ENCODE measurements at places on chromosomes 7 and 10.
A peak's percentile ranks its signal among the peaks of the same experiment; 100 is the strongest.

DNA sequence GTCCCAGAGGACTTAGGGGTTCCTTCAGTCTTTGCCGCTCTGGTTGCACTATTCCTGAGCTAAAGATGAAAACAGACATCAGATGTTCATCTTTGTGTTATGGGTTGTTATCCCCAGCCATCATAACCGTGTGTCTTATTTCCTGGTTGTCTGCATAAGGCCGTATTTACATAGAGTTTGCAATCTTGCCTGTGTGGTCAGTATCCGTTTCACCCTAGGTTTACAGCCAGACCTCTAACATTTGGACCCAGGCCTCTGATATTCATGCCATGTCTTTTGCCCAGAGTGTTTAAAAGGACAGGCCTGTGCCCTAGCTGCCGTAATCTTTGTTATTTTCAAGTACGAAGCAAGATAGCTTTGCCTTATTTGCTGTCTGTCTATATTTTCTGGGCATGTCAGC is 26.6 kb downstream of the LRRC4 start:
- no peak for DNase-seq

DNA sequence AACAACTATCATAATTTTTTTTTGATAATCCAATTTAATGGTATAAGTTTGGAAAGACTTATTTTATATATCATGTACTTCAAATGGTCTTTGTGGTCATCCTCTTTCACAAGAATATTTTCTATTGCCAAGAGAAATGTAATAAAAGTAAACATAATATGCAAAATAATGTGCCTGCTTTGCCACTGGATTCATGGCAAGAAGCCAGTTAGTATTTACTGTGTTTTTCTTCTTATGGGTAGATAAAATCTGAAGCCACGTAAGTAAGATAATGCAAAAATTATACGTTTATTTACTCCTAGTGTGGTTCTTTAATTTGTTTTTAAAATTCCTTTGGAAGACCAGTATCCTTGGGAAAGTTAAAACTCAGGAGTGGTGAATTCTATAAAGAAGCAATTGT is 258.5 kb downstream of the ARL4A start:
- DNase-seq: no peak

DNA sequence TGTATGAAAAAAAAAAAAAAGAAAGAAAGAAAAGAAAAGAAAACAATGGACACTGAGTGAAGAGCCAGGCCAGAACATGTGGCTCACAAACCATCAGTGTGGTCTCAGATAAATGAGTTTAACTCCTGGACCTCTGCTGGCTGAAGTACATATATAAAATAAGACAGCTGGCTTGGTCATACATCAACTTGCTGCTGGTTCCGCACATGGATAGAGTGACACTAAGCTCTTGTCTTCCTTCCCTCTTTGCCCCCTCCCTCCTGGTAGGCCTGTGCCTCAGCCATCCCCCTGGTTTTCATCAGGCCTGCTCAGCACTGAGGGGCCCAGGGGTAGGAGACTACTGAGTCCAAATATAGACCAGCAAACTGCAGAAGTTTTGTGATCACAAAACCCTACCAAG is 58.1 kb upstream of the DGKI start:
- no peak for DNase-seq

- DNase-seq: peak; percentile 18
These were observed 1.3 kb downstream of the SPRN start for GRCh38 chr10:133422807-133423771.

DNA sequence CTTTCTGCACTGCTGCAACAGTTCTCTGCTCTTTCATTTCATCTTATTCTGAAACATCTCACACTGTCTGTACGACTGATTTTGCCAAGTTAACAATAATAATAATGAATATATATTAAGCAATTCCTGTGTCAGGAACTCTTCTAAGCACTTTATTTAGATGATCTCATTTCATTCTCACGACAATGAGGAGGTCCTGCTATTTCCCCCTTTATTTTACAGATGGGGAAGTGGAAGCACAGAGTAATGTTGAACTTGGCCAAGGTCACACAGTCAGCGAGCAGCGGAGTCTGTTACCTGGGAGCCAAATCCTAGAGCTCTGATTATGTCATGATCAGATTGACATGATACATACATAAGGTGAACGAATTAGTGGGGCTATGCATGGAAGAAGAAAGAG is 5.8 kb downstream of the MRC1 start:
- no peak for DNase-seq

DNA sequence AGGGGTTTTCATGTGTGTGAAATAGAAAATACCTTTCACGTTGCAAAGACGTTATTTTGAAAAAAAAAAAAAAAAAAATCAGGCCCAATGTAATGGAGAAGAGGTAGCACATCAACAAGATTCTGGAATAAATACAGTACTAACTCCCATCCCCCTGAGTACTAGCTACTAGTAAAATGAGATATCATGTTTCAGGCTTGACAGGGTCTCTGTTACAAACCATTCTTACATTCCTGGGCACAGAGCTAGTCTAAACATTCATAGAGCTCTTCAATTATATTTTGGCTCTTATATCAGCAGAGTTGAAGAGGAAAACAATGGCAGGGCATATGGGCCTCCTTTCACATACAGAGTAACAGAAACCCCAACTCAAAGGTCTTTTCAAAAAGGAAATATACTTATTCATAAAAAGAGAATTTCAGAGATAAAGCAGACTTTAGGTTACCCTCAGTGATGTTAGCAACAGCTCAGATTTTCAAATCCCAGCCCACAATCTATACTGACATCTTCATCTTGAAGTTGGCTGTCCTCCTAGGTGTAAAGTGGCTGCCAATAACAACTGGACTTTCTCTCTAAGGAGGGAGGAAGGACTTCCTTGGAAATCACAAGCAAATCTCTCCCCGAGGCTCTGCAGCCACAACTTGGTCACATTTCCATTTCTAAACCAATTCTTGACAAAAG is 18.6 kb downstream of the C7orf33 start:
- DNase-seq: no peak

GRCh38 chr7:121558288-121558687 is 162.2 kb upstream of the FAM3C start:
- no peak for DNase-seq

GRCh38 chr10:3892440-3893425 is 107.7 kb upstream of the KLF6 start:
- DNase-seq: peak; percentile 27

GRCh38 chr7:13992596-13992964 is 3.1 kb upstream of the ETV1 start:
- no peak for DNase-seq

GRCh38 chr7:40327873-40328272 is 193.1 kb downstream of the SUGCT start:
- no peak for DNase-seq

DNA sequence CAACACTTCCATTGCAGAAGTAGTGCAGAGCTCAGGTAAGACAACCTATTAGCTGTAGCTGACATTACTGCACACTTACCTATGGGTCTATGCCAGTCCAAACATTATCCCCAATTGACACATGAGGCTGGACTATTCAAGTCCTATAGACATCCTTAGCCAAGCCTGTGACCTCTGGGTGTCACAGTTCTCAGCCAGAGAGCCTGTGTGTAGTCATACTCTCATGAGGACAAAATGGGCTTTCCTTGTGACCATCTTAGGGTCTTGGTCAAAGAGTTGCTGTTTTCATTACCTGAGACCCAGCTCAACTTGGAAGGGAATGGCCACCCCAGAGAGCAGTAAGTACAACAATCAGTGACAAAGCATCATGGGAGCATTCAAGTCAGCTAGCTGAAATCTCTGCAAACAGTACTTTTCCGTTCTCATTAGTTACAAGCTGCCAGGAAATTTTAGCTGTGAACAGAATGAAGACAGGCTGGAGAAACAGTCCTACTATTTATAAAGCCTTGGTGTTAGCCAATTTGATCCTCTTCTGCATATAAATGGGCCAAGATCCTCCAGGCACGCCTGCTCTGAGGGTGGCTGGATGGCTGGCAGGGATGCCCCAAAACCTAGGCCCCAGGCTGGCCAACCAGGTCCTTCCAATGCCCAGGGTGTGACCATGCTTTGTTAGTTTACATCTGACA is 44.3 kb downstream of the NUDCD3 start:
- DNase-seq: no peak

DNA sequence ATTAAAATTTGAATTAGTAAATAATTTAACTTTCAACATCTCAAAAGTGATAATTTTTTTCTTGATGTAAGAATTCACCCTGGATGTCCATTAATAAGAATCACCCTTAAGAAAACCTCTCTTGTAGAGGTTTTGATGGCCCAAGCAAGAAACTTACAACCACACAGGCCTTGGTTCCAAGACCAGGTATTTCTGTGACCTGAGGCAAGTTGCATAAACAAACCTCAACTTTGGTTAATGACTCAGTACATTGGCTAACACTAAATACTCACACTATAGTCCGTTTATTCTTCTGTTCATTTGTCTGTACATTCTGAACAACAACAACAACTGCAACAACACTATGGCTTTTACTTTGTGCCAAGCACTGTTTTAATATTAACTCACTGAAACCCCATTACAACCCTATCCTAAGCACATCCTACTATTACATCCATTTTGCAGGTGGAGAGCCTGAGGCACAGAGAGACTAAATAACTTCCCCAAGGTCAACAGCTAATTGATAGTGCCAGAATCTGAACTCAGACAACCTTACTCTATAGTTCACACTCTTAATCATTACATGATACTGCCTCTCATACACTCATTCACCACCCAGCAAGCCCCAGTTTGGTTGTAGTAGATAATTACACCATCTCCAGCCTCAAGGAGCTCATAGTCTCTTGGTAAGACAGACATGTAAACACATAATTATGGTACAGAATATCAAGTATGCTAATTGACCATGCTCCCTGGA is 6.6 kb downstream of the ANK3 start:
- DNase-seq: peak; percentile 59

DNA sequence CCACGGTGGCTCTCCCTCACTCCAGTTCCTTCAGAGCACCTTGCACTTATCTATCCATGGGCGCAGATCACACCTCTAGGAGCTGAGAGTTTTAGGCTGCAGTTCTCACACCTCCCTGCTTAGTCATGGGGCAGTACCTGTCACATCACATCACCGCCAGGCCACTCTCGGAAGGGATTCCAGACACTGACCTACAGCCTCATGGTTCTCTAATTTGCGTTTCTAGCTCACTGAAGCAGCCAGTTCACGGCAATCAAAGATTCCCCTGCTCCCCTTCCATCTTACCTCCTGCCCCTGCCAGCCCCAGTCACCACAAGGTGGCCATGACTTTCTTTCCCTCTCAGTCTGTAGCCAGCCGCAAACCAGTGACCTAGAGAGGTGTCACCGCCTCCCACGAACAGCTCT is 34.2 kb downstream of the ADRB1 start:
- DNase-seq: no peak

Data from GM23248 (cell line).